ENCODE measurements at places on chromosomes 2 and 18.

- no peak for DNase-seq
Measured at GRCh38 chr2:7089898-7090510, 172.8 kb downstream of the RNF144A start.

GRCh38 chr2:216292886-216293301, 79.4 kb downstream of the MARCHF4 start:
- DNase-seq: no peak

- peak; percentile 47 for DNase-seq
Measured at GRCh38 chr2:26612522-26613240, 28.5 kb downstream of the CIB4 start.

DNA sequence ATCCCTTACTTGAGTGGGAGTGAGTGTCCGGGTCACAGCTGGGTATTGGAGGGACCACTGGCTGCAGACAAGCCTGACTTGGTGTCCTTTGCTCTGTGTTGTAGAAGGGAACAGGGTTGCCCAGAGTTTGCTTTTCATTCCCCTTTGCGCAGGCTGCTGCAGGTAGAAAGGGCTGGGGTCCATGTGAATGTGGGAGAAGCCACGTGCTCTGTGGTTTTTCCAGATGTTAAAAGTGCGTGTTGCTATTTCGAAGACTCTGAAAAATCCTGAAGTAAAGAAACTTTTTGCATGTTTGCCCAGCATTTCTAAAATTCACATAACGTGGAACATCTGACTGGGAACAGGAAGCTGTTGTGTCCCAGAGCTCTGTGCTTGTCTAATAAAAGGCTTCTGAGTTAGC, 28.8 kb downstream of the GLI2 start:
- no peak for DNase-seq

GRCh38 chr2:233037078-233037477, 4.6 kb downstream of the NEU2 start:
- no peak for DNase-seq

GRCh38 chr2:43455296-43455695, 140.5 kb downstream of the THADA start:
- no peak for DNase-seq

GRCh38 chr2:42338567-42339190, 22.3 kb downstream of the COX7A2L start:
- DNase-seq: no peak

- DNase-seq: no peak
Measured at GRCh38 chr2:60000686-60001085, 552.8 kb downstream of the BCL11A start.

DNA sequence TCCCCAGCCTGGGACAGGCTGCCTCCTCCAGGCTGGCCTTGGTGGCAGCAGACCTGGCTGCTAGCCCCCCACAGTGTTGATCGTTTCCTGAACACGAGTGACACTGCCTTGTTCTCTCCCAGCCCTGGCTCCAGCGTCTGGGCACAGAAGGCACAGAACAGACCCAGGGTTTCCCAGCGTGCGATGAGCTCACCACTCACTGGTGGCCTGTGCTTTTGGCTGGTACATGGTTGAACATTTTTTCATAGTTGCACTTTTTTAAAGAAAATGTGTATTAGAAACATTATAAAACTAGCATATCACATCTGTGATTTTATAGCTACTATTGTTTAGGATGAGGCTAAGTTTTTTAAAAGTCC, 40.9 kb downstream of the SCTR start:
- DNase-seq: no peak

GRCh38 chr2:12287220-12287751, 429.4 kb upstream of the TRIB2 start:
- DNase-seq: no peak

GRCh38 chr2:2838548-2838845, 507.4 kb upstream of the MYT1L start:
- DNase-seq: no peak

DNA sequence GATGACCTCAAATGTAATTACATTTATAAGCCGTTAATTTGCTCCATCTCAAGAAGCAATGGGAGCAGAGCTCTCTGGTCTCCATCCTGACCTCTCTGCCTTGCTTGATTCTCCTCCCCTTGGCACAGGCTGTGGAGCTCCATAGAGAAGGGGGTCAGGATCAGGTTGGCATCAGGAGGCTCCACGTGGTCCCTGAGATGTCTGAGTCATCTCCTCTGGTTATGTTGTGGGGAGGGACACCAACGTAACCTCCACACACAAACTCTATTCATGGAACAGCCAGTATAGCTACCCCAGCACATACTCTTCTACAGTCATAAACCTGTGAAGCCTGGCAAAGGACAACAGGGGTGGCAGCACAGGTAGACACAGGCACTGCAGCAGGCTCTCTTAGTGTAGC, 29.0 kb downstream of the TRABD2A start:
- DNase-seq: no peak

GRCh38 chr2:12070581-12070980, 324.1 kb downstream of the LPIN1 start:
- no peak for DNase-seq

- no peak for DNase-seq
Measured at GRCh38 chr2:119252186-119253113, 28.8 kb downstream of the STEAP3 start.

DNA sequence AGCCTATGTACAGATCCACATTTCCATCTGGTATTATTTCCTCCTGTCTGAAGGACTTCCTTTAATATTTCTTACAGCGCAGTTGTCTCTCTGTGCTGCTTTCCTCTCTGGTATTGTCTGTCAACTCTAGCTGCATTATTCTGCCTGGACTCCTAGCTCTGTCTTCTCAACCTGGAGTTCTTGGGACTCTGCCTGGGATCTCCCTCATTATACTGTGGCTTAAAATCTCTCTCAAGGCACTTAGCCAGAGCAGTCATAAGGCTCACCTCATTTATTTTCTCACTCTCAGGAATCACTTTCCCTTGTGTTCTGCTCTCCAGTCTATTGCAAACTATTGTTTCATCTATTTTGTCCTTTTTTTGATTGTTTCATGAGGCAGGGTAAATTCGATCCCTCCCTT, 850.4 kb downstream of the ERBB4 start:
- DNase-seq: no peak

- DNase-seq: no peak
Measured at GRCh38 chr2:21034972-21035279, 8.9 kb downstream of the APOB start.

All from NCI-H2171 (cell line).